Common myeloid progenitor, CD34-positive (primary cell): ENCODE measurements at places on chromosomes 11 and 22.

- no peak overlapping the region for H3K4me3 ChIP-seq
- no peaks in the 10 kb centered on the region for H3K36me3 ChIP-seq
- H3K27me3 ChIP-seq: no peaks in the 10 kb centered on the region
- DNase-seq: no peak
Observed at GRCh38 chr22:31302006-31302405, 9.7 kb upstream of the PIK3IP1 start.

GRCh38 chr11:112588252-112588694 is 327.6 kb upstream of the PLET1 start:
- peak; percentile 76 for DNase-seq
- H3K4me3 ChIP-seq: no peak overlapping the region
- H3K4me1 ChIP-seq: no peaks in the 10 kb centered on the region
- H3K27ac ChIP-seq: no peak overlapping the region
- no peaks in the 10 kb centered on the region for H3K27me3 ChIP-seq
- no peaks in the 10 kb centered on the region for H3K36me3 ChIP-seq

GRCh38 chr11:1119604-1120146 is 38.1 kb upstream of the MUC5AC start:
- no peaks in the 10 kb centered on the region for H3K36me3 ChIP-seq
- no peak for DNase-seq
- no peak overlapping the region for H3K27ac ChIP-seq
- H3K27me3 ChIP-seq: no peaks in the 10 kb centered on the region
- H3K4me3 ChIP-seq: no peak overlapping the region
- H3K4me1 ChIP-seq: no peaks in the 10 kb centered on the region

GRCh38 chr11:26626346-26626745 is 54.3 kb upstream of the MUC15 start:
- no peaks in the 10 kb centered on the region for H3K4me1 ChIP-seq
- no peak for DNase-seq
- no peaks in the 10 kb centered on the region for H3K27me3 ChIP-seq
- H3K4me3 ChIP-seq: no peak overlapping the region
- no peak overlapping the region for H3K27ac ChIP-seq

DNA sequence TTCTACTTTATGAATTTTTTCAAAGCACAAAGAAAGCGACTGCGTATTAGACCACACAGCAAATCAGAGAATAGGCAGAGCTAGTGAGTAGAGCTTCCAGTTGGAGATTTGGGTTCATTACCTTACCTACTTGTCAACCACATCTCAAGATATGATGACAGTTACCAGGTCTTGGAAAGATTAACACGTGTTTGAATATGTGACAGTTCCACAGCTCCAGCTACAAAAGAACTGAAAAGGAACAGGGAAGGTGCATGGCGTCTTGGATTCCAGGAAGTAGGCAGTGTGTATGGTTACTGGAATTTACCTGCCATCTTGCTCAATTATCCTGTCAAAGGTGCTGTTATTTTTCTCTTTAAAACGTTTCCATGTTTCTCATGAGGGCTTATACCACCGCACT is 5.3 kb downstream of the TIRAP start:
- H3K36me3 ChIP-seq: peaks cover 41% of the 10 kb centered on the region
- H3K4me3 ChIP-seq: no peak overlapping the region
- H3K4me1 ChIP-seq: no peaks in the 10 kb centered on the region
- no peaks in the 10 kb centered on the region for H3K27me3 ChIP-seq
- no peak overlapping the region for H3K27ac ChIP-seq

DNA sequence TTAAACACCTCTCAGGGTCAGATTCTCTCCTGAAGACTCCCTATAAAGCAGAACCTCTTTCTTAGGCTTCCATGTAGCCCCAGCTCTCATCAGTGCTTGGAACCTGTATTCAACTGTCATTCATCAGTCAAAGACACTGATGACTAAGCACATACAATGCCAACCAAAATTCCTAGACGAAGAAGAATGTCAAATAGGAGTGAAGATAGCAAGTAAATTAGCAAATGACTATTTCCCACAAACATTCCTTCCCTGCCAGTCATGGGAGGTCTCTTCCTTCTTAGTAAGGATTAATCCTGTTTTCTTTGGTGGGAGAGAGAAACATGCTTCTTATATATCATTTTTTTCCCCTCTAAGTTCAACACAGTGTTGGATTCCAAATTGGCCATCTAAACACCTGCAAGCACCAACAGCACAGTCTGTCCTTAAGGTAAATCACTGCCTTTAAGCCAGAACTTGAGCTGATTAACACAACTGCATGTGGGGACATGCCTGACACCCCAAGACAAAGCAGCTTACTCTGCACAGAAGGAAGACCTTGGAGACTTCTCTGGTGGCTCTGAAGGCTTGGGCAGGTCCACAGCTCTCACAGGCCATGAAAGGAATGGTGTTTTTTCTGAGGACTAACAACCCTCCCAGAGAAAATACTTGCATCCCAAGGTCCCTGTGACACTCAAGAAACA is 47.5 kb upstream of the ME3 start:
- no peak overlapping the region for H3K4me3 ChIP-seq
- no peak overlapping the region for H3K27ac ChIP-seq
- no peaks in the 10 kb centered on the region for H3K27me3 ChIP-seq
- H3K4me1 ChIP-seq: no peaks in the 10 kb centered on the region
- H3K36me3 ChIP-seq: no peaks in the 10 kb centered on the region

GRCh38 chr11:71525188-71525937 is 1.7 kb upstream of the KRTAP5-7 start:
- no peak for DNase-seq
- H3K4me1 ChIP-seq: no peaks in the 10 kb centered on the region
- no peaks in the 10 kb centered on the region for H3K27me3 ChIP-seq
- no peak overlapping the region for H3K27ac ChIP-seq

- no peak overlapping the region for H3K4me3 ChIP-seq
- H3K36me3 ChIP-seq: no peaks in the 10 kb centered on the region
- H3K27me3 ChIP-seq: no peaks in the 10 kb centered on the region
- no peak overlapping the region for H3K27ac ChIP-seq
- DNase-seq: no peak
Observed at GRCh38 chr11:128089962-128090361, 497.4 kb downstream of the ETS1 start.

GRCh38 chr11:10114593-10115404 is 179.2 kb downstream of the SBF2 start:
- H3K27me3 ChIP-seq: no peaks in the 10 kb centered on the region
- no peaks in the 10 kb centered on the region for H3K4me1 ChIP-seq
- H3K4me3 ChIP-seq: no peak overlapping the region

GRCh38 chr11:36233204-36233603 is 56.0 kb downstream of the COMMD9 start:
- H3K4me1 ChIP-seq: no peaks in the 10 kb centered on the region
- no peak for DNase-seq
- H3K36me3 ChIP-seq: no peaks in the 10 kb centered on the region
- H3K27ac ChIP-seq: no peak overlapping the region
- no peak overlapping the region for H3K4me3 ChIP-seq

GRCh38 chr11:1271002-1271401 is 38.4 kb downstream of the TOLLIP start:
- DNase-seq: no peak
- no peaks in the 10 kb centered on the region for H3K4me1 ChIP-seq
- peaks cover 15% of the 10 kb centered on the region for H3K36me3 ChIP-seq
- H3K27ac ChIP-seq: no peak overlapping the region

DNA sequence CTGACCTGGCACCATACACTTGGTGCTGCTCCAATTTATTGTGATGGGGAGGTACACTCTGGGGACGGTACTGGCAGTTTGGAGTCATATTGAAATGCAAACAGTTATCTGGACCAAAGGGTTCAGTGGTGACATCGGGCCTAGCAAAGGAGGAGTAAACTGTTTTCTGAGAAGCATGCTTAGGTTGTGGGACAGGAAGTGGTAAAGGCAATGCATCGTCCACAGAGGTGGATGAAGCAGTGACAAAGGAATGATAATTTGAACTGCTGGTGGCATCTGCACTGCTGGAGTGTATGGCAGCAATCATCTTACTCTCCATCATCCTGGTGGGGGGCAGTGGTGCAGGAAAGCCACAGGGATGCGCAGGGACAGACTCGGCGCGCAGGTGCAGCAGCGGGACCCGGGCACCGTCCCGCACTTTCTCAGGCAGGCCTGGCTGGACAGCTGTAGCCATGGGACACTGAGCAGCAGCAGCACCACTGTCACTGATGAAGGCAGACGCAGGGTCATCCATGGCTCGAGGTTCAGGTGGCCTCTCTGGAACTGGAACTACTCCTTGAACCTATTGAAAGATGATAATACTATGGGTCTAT is 28.0 kb upstream of the TP53AIP1 start:
- no peak overlapping the region for H3K4me3 ChIP-seq
- no peaks in the 10 kb centered on the region for H3K4me1 ChIP-seq
- H3K27ac ChIP-seq: no peak overlapping the region
- H3K27me3 ChIP-seq: no peaks in the 10 kb centered on the region
- DNase-seq: no peak
- H3K36me3 ChIP-seq: peaks cover 36% of the 10 kb centered on the region

- no peaks in the 10 kb centered on the region for H3K36me3 ChIP-seq
- H3K27me3 ChIP-seq: no peaks in the 10 kb centered on the region
- H3K4me1 ChIP-seq: peaks cover 15% of the 10 kb centered on the region
Observed at GRCh38 chr11:3221408-3222002, 2.9 kb upstream of the MRGPRG start.

GRCh38 chr11:64444838-64445441 is 86.0 kb downstream of the RPS6KA4 start:
- peaks cover 7% of the 10 kb centered on the region for H3K4me1 ChIP-seq
- peak; percentile 28 for DNase-seq
- no peak overlapping the region for H3K4me3 ChIP-seq

DNA sequence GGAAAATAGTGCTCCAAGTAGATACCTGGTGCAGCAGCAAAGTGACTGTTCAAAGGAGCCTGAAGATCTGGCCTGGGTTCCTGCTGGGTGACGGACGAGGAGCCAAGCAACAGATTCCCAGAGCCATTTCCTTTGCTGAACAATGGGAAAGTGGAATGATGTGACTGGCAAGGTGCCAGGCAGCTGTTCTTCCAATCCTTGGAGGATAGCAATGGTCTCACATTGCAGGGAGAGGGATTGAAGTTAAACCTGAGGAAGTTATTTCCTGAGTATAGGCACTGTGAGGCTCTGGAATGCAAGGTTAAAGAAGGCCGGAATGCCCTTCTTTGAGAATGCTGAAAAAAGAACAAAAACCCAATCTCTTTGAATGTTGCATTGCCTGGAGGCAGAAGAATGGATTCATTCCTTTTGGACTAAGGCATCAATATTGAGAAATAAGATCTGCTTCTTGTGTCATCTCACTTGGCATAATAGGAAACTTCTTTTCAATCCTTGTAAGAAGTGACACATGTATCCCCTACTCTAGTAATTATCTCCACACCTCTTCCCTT is 223.8 kb downstream of the BLID start:
- H3K4me3 ChIP-seq: no peak overlapping the region
- no peaks in the 10 kb centered on the region for H3K27me3 ChIP-seq
- no peak overlapping the region for H3K27ac ChIP-seq
- H3K36me3 ChIP-seq: no peaks in the 10 kb centered on the region
- no peak for DNase-seq
- no peaks in the 10 kb centered on the region for H3K4me1 ChIP-seq

DNA sequence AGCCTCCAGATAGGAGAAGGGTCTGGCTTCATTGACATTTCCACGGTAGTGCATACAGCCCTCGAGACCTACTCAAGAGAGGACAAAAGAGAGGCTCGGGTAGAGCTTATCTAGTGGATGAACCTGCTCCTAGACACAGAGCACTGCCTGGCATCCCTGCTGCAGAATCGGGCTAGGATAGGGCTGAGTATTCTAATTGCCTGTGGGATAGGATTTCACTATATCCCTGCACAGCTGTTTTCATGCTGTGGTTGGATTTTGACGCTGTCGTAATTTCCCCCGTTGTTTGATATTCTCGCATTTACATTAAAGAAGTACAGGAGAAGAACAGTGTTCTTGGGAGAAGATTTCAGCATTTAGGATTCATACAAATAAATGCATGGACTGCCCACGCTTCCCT is 107.8 kb downstream of the KIRREL3 start:
- no peaks in the 10 kb centered on the region for H3K36me3 ChIP-seq
- H3K27ac ChIP-seq: no peak overlapping the region
- DNase-seq: no peak
- no peaks in the 10 kb centered on the region for H3K27me3 ChIP-seq

DNA sequence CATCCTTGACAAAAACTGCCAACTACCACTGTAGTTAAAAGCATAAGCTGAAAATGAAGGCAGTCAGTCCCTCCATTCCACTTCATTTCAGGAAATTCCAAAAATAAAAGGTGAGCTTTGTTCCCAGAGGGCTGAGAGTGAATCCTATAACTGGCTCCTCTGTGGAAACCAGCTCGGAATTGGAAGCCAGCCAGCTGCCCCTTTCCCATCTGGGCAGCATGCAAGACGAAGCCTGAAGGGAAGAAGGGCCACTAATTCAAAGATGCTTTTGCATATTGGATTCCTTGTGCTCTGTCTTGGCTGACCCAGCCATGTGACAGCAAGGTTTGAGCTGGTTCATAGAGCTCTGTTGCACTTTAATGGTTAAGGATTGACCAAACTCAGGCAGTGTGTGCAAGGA is 83.4 kb downstream of the ALX4 start:
- H3K4me1 ChIP-seq: no peaks in the 10 kb centered on the region
- H3K27me3 ChIP-seq: no peaks in the 10 kb centered on the region
- no peak for DNase-seq
- H3K4me3 ChIP-seq: no peak overlapping the region

- H3K27me3 ChIP-seq: no peaks in the 10 kb centered on the region
- H3K4me3 ChIP-seq: peak overlapping the region; percentile 44
- peak; percentile 5 for DNase-seq
- no peak overlapping the region for H3K27ac ChIP-seq
Observed at GRCh38 chr11:107655602-107656001, 56.3 kb downstream of the SLN start.

- DNase-seq: no peak
- no peak overlapping the region for H3K4me3 ChIP-seq
- H3K27ac ChIP-seq: no peak overlapping the region
- H3K4me1 ChIP-seq: no peaks in the 10 kb centered on the region
- H3K36me3 ChIP-seq: no peaks in the 10 kb centered on the region
Observed at GRCh38 chr22:48951836-48952235, 875.8 kb downstream of the BRD1 start.

- H3K36me3 ChIP-seq: no peaks in the 10 kb centered on the region
- no peak overlapping the region for H3K4me3 ChIP-seq
- no peaks in the 10 kb centered on the region for H3K27me3 ChIP-seq
- peaks cover 5% of the 10 kb centered on the region for H3K4me1 ChIP-seq
- no peak for DNase-seq
Observed at GRCh38 chr11:85945788-85946187, 90.6 kb downstream of the CCDC83 start.

GRCh38 chr11:111221208-111221607 is 24.3 kb upstream of the POU2AF2 start:
- no peaks in the 10 kb centered on the region for H3K27me3 ChIP-seq
- H3K27ac ChIP-seq: no peak overlapping the region
- H3K4me1 ChIP-seq: peaks cover 8% of the 10 kb centered on the region

GRCh38 chr11:131463649-131464425 is 93.4 kb downstream of the NTM start:
- H3K36me3 ChIP-seq: no peaks in the 10 kb centered on the region
- H3K27me3 ChIP-seq: peaks cover 28% of the 10 kb centered on the region
- H3K4me3 ChIP-seq: no peak overlapping the region
- no peak for DNase-seq
- H3K27ac ChIP-seq: no peak overlapping the region
